Stimulated activated CD8-positive, alpha-beta memory T cell treated with anti-CD3 and anti-CD28 coated beads, Interleukin-2, amount 100 ng/mL, for 1 hour (primary cell): ENCODE measurements at places on chromosomes 11 and 22.

GRCh38 chr11:129969920-129970319 lies 32.7 kb downstream of the PRDM10 start:
- DNase-seq = no peak

GRCh38 chr22:46478083-46478551 lies 59.3 kb downstream of the CELSR1 start:
- DNase-seq = no peak

DNA sequence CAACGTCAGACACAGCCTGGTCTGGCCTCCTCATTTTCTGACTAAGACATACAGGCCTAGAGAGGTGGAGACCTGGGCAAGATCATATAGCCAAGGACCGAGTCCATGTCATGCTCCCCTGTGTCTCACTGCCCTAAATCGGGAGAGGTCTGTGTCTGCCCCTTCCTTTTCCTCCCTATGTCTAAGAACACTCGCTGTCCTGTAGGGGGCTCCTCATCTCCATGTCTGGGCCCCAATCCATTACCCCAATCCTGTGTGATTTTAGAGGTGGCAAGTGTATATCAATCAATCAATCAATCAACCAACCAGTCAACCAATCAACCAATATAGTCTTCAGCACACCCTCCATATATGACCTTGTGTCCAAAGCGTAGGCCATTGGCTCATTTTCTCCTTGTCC lies 125.7 kb downstream of the KIRREL3 start:
- DNase-seq = no peak

GRCh38 chr11:10659339-10660216 lies 34.0 kb downstream of the IRAG1 start:
- DNase-seq = no peak

DNA sequence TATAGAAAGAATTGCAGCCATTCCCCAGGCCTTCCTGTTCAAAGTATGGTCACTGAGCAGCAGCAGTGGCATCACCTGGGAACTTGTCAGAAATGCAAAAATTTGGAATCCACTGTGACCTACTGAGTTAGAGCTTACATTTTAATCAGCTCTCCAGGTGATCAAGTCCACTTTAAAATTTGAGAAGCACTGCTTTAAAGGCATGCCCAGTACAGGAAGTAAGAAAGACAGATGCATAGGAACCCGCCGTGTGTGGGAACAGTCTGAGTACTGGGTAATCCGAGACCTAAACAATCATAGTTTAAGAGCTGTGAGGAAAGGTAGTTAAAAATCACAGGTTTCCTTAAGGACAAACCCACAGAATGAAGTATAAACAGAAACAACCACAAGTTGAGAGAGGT lies 462.4 kb downstream of the RAB38 start:
- DNase-seq = no peak

- no peak for DNase-seq
Observed at GRCh38 chr11:34731603-34732002, 110.7 kb downstream of the EHF start.

DNA sequence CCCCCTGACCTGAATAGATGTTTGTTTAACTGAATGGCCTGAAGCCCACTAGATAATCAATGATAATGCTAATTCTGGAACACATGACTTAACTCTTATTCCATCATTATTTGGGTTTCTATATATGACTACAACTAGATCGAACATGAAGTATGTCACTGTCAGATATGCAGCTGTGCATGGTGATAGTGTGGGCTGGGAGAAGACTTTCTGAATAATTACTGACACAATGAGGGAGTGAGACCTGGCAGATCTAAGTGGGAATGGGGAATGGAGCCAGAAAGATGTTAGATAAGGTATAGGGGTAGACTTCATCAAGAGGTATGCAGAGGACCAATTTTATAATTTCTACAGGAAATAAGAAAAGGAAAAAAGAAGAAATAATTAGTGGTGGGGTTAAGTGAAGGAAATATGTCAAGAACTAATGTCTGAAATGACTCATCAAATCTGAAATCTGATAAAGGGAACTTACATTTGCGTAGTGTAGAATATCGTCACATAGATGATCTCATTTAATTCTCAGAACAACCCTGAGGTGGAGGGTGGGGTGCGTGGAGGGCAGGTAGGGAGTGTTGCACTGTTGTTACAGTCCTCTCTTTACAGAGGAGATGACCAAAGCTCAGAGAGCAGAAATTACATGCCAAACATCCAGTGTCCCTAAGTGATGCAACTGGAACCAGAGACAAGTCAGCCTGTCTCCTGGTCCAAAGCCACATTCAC lies 68.2 kb upstream of the EED start:
- no peak for DNase-seq

DNA sequence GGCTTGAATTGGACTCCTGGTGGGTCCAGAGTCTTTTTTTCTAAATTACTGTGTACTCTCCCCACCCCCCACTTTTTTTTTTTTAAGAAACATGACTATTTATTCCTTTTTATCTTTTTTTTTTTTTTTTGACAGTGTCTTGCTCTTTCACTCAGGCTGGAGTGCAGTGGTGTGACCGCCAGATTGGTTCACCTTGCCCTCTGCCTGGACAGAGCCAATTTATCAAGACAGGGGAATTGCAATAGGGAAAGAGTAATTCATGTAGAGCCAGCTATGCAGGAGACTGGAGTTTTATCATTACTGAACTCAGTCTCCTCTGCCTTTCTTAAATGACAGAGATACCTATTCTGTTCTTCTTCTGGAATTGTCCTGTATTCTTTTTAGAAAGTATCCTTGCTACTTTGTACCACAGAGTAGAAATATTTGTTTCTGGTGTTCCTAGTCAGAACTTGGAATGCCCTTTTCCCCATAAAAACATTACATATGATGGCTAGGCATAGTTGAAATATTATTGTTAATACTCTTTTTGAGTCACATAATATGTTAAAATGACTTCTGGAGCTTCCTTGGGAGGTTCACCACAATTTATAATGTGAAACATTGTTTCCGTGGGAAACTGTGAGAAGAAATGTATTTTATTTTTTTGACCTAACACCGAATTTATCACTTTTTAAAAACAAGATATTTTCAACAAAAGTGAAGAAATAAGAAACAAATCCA lies 95.6 kb downstream of the UVRAG start:
- no peak for DNase-seq

DNA sequence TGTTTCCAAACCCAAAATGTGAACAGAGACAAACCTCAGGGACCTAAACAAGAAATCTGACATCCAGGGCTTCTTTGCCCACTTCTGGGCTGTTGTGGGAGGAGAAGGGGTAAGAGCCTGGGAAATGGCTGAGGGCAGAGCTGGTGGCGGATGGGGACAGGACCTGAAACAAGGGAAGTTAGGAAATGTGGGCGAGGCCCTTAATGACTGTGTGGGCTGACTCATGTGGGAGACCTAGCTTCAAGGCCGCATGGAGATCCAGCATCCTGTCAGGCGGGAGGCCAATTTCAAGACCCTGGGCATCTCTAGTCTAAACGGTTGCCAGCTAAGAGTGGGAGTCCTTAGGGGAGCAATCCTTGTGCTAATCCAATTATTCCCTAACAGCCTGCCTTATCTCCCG lies 2.1 kb upstream of the OAF start:
- DNase-seq = no peak

GRCh38 chr22:23829845-23830372 lies 8.9 kb downstream of the DERL3 start:
- no peak for DNase-seq

- no peak for DNase-seq
Observed at GRCh38 chr11:27635567-27636037, 64.7 kb downstream of the BDNF start.

DNA sequence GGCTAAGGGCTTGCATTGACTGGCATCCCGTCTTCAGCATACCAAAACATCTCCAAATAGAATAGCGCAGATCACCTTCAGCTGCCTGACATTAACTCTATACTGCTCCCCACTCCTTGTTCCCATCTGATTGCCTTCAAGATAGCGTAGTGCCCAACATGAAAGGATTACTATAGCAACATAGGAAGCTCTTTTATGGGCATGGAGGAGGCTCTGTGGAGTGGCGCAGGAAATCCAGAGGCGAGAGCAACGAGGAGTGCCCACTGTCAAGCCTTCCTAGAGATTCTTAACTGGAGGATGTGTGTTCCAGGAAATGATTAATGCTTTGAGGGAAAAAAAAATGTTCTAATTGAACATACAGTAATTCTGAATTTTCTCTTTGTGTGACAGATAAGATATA lies 213.3 kb downstream of the CADM1 start:
- no peak for DNase-seq

- DNase-seq = no peak
Observed at GRCh38 chr11:15494740-15495139, 380.0 kb downstream of the INSC start.

- DNase-seq = no peak
Observed at GRCh38 chr11:69553416-69554357, 72.2 kb downstream of the LINC01488 start.

DNA sequence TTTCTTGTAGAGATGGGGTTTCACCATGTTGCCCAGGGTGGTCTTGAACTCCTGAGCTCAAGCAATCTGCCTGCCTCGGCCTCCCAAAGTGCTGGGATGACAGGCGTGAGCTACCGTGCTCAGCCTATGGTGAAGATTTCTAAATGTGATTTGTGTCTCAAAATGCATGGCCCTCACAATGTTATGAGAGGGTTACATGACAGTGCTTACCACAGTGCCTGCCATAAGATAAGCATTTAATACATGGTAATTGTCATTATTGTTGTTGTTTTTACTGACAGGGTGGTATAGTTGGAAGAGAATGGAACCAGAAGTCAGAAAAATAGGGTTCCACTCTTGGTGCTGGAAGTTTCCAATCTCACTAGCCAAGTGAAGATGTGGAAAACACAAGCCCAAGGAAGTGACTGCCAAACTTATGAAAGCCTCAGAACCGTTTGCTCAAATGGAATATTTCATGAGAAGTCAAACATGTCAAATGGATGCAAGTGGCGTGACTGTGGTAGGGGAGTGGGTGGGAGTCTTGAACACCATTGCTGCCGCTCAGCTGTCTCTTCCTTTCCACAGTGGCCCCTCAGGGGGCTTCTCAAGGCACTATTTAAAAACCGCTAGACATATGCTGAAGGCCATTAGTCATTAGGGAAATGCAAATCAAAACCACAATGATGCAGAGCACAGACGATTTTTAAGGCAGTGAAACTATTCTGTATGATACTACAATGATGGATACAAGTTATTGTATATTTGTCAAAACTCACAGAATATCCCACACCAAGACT lies 29.1 kb upstream of the LMO2 start:
- no peak for DNase-seq

DNA sequence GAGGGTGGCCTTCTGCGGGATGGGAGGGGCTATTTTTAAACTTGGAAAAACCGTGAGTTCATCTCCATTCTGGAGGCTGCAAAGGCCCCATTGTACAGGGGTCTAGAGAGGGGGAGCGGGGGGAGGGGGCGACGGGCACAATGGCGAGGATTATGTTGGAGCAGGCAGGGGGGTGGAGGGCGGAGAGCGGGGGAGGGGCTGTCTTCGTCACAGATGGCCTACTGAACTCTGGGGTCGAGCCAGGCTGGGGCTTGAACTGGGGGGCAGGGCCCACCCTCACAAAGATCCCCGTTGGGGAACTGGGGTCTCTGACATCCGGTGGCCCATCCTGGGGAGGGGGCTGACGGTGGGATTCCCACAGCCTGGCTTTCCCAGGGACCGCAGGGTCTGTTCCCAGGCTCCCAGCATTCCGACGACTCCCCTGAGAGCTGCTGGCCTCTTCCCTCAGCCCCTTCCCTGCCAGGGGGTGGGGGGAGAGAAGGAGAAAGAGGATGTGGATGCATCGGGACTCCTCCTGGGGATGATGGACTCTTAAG lies 3.4 kb upstream of the MCAM start:
- DNase-seq = no peak

- no peak for DNase-seq
Observed at GRCh38 chr22:42315392-42315756, 44.9 kb upstream of the TCF20 start.

- no peak for DNase-seq
Observed at GRCh38 chr11:67700548-67701262, 26.3 kb upstream of the ALDH3B2 start.

- no peak for DNase-seq
Observed at GRCh38 chr11:125287491-125288210, 123.1 kb downstream of the PKNOX2 start.

GRCh38 chr22:27512283-27512761 lies 289.2 kb downstream of the MN1 start:
- no peak for DNase-seq

GRCh38 chr11:64035576-64035975 lies at the start of gene FLRT1:
FLRT1 (plus strand) TSS chr11:64035931; CDS start chr11:64116268, 80,337 bp downstream.
- DNase-seq = no peak

DNA sequence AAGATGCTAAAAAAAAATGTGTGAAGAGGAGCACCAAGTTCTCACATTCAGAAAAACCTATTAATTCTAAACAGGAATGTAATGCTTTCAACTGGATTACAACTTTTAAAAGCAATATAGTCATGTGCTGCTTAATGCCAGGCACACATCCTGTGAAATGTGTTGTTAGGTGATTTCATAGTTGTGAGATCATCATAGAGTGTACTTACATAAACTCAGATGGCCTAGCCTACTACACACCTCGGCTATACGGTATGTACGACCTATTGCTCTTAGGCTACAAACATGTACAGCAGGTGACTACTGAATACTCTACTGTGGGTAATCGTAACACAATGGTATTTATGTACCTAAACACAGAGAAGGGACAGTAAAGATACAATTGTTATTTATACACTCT lies 142.3 kb downstream of the RBFOX2 start:
- DNase-seq = no peak

GRCh38 chr22:50007057-50007511 lies 5.5 kb downstream of the IL17REL start:
- no peak for DNase-seq

GRCh38 chr11:37552284-37552683 lies 954.2 kb upstream of the RAG2 start:
- no peak for DNase-seq

DNA sequence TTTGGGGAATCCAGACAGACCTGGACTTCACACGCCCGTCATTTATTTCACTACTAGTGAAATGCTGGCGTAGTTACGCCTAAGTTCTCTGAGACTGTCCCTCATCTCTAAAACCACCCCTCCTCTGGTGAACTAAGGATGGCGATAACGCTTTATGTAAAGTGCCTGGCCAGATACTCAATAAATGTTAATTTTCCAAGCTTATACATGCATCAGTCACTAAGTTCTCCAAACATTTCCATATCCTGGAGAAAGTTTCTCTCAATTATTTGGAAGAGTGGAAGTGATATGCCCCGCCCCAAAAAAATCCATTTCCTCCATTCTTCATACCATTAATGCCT lies 1.1 kb upstream of the FBXO3 start:
- no peak for DNase-seq

DNA sequence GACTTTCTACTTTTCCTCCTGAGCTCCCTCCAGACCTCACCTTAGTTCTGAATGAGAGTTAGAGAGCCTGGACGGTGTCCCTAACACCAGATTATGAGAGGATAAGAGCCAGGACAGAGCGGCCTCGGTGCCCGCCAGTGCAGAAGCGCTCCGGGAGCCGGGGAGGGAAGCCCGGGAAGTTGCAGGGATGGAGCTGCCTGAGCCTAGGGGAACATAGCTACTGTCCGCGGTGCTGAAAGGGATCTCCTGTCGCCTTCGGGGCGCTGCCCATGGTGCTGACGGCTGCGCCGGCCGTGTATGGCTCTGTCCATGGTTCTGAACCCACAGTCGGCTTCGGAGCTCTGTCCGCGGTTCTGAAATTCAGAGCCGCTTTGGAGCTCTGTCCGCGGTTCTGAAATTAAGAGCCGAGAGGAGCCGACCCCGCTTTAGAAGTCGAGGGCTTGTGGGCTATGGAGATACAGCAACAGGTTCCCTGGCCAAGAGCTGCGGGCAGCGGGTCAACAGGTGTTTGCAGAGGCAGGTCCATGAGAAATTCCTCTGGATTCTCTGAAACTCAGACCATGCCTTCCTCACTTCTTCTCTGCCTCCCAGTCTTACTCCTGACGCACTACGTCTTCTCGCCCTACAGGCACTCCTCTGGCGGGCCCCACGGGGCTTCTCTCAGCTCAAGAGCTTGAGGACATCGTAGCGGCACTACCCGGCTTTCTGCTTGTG lies 814 bp downstream of the NPAS4 start:
- DNase-seq = peak; percentile 82
